ENCODE measurements at places on chromosomes 4 and X.

DNA sequence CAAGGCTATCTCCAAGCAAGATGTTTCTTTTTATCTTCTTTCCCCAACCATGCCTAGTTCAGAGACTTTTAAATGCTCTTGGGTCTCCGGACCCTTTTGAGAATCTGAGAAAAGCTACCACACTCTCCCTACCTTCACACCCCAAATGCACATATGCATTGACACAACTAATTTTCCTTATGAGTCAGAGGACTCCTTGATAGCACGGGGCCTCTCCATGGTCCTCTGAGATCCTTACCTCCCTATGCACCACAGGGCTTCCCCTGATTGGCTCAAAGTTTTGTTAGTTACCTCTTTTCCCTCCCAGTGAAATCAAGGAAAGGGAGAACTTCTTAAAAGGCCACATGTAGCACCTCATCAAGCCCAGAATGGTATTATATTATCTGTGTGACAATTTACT, 86.8 kb upstream of the ATP6AP2 start:
- no peak for DNase-seq

DNA sequence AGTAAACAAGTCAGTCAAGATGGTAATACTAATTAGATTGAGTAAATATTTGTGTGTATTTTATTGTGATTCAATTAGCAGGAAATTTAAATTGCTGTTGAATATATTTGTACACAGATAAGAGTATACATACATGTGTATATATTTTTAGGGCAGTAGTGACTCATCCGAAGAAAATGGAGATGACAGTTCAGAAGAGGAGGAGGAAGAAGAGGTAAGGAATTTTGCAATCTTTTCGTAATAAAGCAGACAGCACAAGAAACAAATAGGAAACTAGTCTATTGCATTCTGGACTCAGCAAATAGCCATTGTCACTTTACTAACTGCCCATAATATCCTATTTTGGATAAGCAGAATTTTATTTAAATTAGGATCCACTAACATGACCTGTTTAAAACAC, 6.6 kb downstream of the IBSP start:
- no peak for DNase-seq

DNA sequence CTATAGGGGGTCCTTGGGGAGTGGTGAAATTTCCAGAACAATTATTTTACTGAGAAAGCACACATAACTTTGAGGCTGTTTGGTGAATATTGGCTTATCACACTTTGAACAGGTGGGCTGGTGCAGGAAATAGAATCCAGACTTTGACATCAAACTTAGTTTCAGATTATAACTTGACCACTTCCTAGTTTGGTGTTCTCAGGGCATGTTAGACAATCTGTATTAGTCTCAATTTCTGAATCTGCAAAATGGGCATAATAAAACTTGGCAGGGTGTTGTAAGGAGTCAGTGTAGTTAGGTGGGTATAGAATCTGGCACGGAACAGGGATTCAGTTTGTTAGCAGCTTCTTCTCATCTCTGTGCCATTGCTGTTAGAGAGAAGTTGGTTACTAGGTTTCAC, 43.3 kb upstream of the MBNL3 start:
- DNase-seq = no peak

GRCh38 chr4:125388613-125389012, 73.9 kb downstream of the FAT4 start:
- DNase-seq = no peak

DNA sequence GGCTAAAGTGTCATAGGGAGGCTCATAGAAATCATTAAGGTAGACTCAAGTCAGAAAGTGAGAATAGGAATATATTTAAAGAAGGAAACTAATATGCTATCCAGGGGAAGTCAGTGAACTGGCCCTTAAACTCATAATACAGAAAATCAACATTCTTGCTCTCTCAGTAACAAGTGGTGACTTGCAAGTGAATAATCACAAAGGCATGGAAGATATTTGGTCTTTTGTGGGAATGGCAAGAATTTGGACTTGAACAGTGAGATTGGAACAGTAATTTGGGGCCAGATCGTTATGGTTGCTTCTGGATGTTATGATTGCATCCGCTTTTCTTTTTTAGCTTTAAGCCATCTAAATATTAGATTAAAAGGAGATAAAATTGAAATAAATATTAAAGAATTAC, 103.8 kb downstream of the TBC1D19 start:
- no peak for DNase-seq

- DNase-seq = no peak
These were observed 5.5 kb upstream of the NXF3 start for GRCh38 chrX:103098488-103098887.

GRCh38 chr4:173538148-173538908, 8.3 kb upstream of the HAND2 start:
- DNase-seq = no peak

GRCh38 chr4:5568336-5568735, 140.0 kb downstream of the EVC2 start:
- DNase-seq = no peak

DNA sequence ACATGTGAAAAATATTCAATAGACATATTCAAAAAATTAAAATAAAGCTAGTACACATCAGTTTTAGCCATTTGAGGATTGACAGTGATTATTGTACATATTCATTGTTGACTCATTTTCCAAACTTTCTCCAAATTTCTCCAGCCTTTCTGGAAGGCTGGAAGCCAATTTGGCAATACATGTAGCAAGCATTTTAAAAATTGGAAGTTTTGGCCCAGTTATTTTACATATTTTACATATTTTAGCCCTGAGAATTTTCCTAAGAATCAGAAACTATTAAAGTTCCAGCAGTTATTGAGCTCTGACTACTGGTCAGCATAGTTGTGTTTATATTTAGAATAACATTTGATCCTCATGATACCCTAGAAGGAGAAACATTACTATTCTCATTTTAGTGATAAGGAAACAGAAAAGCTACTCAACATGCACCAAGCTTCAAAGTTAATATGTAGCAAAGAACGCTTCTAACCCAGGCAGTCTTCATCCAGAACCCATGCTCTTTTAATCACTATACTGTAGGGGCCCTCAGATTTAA, 3.2 kb downstream of the CABS1 start:
- DNase-seq = no peak
